ENCODE measurements at places on chromosomes 1 and 21.

DNA sequence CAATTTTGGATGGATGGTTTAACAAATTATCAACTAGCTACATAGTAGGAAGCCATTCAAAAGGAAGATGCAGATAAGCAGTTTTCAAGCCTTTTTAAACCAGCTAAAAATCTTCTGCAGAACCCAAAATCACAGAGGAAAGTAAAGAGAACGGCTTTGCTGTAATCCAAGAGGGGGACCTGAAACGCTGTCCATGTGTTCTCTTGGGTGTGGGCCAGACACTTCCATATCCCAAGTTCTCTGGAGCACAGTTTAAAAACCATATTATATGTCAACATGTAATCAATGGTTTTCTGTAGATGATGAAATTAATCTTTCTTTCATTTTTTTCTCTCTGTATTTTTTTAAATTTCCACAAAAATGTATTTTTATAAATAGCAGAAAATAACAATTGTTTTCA lies 90.5 kb downstream of the SELENOF start:
- no peak for DNase-seq

GRCh38 chr1:83000286-83000685 lies 998.6 kb downstream of the TTLL7 start:
- no peak for DNase-seq

- peak; percentile 95 for DNase-seq
Observed at GRCh38 chr1:22039594-22040285, 12.8 kb upstream of the CDC42 start.

DNA sequence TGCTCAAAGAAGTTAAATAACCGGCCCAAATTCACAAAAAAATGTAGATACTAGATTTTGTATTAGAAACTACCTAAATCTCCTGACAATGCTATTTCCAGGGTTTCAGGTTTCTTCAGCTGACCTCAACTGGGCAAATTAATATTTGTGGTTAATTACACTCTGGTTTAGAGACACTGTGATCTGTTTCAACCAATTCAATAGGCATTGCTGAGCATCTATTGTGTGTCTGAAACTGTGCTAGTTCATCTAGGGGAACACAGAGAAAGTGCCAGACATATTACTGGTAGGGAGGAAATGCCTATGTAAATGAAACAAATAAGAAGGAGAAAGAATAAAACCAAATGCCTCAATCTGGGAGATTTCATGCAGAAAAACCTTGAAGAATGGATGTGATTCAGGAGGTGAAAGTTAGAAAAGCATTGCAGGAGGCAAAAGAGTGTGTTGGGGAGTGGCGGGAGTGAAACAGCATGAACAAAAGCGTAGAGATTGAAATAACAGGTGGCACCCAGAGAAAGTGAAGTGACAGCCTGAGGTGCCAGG lies 51.3 kb upstream of the IVNS1ABP start:
- no peak for DNase-seq

DNA sequence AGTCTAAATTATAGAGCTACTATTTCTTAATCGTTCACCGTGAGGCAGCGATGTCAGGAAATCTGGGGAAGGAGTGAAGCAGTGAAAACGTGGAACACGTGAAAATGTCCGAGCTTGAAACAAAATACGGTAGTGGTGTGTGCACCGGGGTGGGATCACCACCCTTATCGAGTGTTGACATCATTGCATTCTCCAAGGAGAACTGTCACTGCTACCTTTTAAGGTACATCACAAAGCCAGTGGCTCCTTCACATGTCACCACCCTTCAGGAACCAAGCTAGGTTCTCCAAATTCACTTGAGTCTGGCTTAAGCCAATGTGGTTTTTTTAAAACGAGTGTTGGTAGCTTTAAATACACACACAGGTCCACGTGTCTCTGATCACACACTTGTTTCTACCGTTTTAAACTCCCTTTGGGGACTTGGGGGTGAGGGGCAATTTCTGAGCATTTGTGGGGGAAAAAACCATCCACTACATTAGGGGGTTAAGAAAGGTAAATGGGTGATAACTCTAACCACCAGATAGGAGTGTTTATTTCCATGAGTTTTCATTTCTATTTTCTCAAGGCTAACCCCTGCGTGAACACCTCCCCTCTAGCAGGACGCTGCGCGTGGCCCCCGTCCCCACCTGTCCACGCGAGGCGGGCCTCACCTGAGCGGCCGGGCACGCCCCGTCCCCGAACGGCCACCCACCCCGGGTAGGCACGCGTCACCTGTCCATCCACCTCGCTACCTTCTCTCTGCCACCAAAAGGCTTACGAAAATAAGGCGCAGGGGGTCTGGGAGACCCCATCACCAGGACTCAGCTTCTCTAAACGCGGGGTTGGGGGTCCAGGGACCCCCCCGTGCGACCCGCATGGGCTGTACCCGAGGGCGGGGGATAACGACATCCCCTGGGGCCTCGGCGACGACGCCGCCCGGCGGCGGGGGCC lies 978 bp downstream of the PRDM15 start:
- peak; percentile 8 for DNase-seq

Data from activated CD4-positive, alpha-beta T cell treated with anti-CD3 and anti-CD28 coated beads, Interleukin-2, Interleukin-4, amounts not matched to agents 100 ng/mL and 50 ng/mL, durations not matched to agents 16 hours and 8 hours (primary cell).